Mesenteric fat pad (tissue), 1 donor: ENCODE measurements at places on chromosomes 7 and 10. TPM values are rescaled to one million over a fixed set of nuclear protein-coding genes. Genes with fewer than 3 reads are reported as not detected.

Gene ARHGEF5
- 9.4 TPM for total RNA-seq

Gene TRIM74
- total RNA-seq: 0.61 TPM

Gene GIMAP5
- total RNA-seq: 26.6 TPM

Gene NRBF2
- total RNA-seq: 25.0 TPM

Gene ABLIM1
- 103 TPM for total RNA-seq

Gene POLR2J
- total RNA-seq: 43.6 TPM

- no peak for DNase-seq
Observed at GRCh38 chr7:74202841-74203556, 6.8 kb upstream of the LAT2 start.

GRCh38 chr7:24496036-24496435 lies 77.2 kb upstream of the PALS2 start:
- no peak for DNase-seq

- no peak for DNase-seq
Observed at GRCh38 chr7:45391618-45392451, 182.3 kb upstream of the ADCY1 start.

DNA sequence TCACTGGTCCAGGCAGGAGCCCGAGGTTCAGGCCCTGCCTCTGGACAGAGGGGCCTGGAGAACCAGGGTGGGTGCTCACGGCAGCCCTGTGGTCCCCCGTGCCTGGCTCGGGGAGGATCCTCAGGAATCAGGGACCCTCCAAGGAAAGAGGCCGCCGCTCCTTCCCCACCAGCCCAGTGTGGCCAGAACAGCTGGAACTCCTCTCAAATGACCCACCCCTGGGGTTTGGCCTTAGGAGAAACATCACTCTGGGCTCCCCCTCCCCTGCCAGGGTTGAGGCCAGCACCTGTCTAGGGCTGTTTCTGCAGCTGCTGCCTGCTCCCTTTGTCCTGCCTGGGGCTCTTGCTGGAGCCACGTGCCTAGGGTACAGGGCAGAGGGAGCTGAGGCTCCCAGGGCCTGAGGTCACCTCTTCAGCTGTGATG lies 161.0 kb downstream of the RNF216 start:
- no peak for DNase-seq

DNA sequence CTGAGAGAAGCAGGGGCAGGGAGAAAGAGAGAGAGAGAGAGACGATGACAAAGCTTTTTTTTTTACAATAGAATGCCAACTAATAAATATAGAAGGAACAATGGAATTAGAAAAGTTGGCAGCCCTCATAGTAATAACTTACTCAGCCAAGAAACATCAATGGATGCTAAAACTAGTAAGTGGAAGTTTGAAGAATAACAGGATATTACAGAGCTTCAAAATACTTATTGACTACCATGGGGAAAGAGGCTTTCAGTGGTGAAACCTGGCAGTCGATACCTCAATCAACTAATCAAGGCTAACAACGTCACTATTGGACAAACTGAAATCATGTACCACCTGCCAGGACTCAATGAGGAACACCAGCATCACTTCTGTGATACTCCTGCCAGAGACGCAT lies 100.5 kb upstream of the LRRC4 start:
- DNase-seq: no peak

DNA sequence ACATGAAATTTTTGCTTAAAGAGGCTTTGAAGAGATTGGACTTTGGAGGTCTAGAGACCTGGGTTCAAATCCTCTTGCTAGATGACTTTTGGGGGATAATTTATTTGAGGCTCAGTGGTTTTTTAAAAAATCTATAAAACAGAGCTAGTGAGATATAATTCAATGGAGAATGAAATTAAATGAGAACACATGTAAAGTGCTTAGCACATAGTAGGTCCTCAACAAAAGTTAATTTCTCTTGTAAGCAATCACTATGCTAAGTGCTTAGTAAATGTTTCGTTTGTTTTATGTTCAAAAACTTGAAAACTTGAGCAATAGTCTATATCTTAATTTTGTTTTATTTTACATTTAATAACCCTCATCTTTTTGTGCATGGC lies 64.8 kb downstream of the LRMDA start:
- DNase-seq: no peak

- DNase-seq: no peak
Observed at GRCh38 chr7:38066391-38066790, 111.7 kb upstream of the STARD3NL start.

DNA sequence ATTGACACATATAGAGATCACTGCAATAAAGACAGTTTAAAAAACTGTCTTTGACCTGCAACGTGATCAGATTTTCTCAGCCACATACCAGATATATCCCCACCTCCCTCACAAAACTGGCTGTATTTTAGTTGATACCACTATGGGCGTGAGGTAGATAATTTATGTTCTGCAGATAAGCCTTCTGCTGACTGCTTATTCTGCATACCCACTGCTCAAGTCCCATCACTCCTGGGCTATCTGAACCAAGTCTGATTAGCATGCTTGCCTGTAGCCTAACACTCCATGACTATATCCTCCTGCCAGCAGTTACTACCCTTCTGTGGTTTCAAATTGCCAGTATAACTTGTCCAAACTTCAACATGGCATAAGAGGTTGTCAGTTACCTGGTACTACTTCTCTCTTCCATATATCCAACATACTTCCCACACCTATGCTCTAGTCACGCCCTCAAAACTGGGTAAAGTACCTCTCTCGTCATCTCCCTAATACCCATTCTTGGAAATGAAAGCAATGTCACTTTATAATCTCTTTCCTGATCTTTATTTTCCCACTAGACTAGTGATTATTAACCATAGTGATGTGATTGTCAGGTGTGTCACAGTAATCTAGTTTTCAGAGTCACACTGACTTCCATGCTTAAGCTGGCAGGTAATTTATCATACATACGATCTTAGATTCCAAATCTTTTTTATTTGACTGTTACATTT lies 70.7 kb downstream of the MALSU1 start:
- no peak for DNase-seq

DNA sequence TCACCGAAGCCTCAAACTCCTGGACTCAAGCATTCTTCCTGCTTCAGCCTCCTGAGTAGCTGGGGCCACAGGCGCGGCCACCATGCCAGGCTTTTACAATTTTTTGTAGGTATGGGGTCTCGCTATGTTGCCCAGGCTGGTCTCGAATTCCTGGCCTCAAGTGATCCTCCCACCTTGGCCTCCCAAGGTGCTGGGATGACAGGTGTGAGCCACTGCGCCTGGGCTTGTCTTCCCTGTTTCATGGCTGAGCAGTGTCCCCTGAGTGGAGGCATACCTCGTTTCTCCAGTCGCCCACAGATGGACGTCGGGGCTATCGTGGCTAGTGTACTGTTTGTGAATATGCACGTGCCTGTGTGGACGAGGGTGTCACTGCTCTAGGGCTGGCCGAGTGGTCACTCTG lies 11.3 kb downstream of the INPP5A start:
- DNase-seq: no peak

DNA sequence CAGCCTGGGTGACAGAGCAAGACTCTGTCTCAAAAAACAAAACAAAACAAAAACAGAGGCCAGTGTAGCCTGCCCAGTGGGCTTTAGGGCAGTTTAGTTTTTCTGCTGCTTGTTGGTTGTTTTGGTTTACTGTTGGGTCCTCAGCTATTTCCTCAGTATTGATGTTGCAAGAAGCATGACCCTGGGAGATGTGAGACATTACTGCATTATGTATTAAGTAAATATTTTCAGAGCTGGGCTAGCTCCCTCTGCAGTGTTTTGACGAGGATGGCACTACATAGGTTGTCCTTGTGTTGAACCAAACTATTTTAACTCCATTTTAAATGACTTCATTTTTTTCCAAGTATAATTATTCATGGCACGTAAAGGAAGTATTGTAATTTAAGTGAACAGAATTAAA lies 4.8 kb downstream of the AKAP9 start:
- no peak for DNase-seq

GRCh38 chr10:78829565-78829964 lies 239.2 kb upstream of the ZMIZ1 start:
- no peak for DNase-seq

DNA sequence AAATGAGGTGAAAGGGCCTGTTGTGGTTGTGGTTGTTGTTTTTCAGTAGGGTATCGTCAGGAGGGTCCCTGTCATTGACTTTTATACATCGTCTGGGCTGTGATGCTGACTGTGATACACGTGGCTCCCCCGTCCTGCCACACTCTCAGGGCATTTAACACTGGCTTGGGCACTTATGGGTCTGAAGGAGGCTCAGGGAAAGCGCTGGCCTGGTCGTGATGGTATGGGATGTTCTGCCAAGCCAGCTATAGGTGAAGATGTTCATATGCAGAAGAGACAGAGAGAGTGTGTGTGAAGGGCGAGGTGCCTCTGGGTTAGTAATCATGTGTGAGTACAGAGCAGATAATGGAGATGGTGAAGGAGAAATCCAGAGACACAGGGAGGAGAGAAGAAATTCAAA lies 158.5 kb downstream of the PRPF18 start:
- no peak for DNase-seq

DNA sequence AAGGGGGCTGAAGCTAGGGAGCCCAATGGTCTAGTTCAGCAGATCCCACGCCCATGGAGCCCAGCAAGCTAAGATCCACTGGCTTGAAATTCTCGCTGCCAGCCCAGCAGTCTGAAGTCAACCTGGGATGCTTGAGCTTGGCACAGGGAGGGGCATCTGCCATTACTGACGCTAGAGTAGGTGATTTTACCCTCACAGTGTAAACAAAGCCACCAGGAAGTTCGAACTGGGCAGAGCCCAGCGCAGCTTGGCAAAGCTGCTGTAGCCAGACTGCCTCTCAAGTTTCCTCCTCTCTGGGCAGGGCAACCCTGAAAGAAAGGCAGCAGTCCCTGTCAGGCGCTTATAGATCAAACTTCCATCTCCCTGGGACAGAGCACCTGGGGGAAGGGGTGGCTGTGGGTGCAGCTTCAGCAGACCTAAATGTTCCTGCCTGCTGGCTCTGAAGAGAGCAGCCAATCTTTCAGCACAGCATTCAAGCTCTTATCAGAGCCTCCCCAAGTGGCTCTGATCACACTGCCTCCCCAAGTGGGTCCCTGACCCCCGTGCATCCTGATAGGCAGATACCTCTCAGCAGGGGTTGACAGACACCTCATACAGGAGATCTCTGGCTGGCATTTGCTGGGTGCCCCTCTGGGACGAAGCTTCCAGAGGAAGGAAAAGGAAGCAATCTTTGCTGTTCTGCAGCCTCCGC lies 167.8 kb downstream of the CCDC71L start:
- no peak for DNase-seq

DNA sequence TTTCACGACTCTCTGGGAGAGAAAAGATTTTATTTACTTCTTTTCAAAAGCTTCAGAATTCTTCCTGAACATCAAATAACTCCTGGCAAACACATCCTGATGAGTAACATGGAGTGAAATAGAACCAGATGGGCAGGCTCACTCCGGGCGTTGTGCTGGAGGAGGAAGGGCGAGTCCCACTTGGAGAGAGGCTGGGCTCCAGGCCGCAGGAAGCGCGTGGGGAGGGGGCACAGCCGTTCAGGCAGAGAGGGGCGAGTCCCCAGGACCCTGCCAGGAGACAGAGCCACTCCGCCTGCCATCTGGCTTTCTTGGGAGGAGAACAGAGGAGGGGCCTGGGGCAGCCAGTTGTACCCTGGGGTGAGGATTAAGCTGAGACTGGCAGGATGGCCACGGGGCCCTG lies 265.9 kb upstream of the ZMIZ1 start:
- DNase-seq: no peak

DNA sequence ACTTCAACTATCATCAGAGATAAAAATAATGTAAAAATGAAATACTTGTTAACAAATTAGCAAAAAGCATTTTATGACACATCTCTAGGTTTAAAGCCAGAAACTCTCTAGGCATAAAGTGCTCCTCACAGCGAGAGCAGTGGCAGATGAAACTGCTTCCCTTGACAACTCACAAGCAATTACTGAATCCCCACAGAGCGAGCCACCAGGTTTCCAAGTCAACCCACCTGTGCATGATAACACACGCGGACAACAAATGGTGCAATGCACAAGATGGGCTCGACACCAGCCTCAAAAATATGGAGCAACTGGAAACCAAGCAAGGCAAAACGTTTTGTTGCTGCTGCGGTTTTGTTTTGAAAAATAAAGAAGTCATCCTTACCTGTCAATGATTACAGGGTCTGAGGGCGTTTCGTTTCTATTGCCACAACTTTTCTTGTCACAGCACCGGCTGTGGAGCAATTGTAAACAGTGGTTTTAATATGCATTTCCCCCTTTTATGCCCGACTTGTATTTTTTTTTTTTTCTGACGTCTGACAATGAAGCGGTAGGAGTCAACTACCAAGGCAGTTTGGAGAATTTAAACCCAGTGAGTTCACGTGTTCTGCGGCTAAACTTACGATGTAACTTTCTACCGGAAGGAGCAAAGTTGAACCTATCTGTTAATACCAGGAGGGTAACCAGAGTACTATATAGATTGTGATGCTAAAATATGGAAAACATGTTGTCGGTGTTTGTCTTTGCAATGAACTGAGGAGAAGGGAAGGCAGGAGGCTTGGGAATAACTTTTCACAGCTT lies 7.0 kb downstream of the EBF3 start:
- DNase-seq: no peak

GRCh38 chr10:34757933-34758332 lies 57.2 kb downstream of the PARD3 start:
- no peak for DNase-seq

DNA sequence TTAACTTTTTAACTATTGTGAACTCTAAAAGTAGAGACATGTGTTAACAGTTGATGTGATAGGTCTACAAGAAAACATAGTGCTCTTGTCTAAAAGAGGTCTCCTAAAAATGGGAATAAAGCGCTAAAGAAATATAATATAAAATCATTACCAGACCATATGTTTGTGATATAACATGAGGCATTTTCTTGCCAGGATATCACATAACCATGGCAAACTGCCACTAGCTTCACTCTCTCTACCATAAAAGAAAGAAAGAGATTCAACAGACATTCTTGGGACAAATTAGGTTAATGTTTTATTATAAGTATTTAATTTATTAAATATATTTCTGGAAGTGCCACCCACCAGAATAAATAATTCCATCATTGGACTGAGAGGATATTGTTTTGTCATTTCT lies 115.0 kb downstream of the TMEM26 start:
- no peak for DNase-seq

DNA sequence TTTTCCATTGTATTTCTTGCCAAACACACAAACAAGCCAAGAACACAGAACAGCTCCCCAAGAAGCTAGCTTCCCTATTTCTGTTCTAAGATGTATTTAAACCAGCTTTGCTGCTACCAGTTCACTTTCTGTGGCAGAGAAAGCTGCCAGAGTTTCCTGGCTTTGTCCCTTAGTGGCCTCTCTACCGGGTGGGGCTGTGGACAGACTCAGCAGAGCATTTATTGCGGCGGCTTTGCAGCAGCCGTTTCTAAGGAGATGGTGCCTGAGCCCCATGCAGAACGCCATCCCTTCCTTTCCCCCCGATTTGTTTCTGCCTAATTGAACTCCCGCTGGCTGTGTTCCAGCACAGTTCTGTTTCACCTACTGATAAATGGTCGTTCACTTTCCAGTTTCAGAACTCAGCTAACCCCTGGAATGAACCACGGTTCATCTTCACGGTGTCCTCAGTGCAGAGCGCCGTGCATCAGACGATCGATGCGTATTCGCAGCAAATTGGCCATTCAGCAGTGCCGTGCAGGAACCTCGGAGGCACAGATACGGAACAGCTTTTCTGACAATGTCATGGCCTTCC lies 33.8 kb upstream of the SFMBT2 start:
- DNase-seq: no peak
